ENCODE measurements at places on chromosomes 7 and 10.

GRCh38 chr7:41238851-41239331 is 464.0 kb downstream of the INHBA start:
- no peak for DNase-seq

DNA sequence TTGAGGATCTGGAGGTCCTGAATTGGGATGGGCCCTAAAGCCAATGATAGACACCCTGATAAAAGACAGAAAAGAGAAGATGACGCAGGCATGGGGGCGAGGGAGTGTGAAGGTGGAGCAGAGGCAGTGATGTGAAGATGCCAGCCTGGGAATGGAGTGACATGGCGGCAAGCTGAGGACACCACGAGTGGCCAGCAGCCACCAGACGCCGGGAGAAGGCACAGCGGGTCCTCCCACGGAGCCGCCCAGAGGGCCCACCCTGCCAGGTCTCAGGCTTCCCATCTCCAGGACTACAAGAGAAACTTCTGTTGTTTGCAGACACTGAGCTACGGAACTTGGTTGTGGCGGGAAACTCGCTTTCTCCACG is 44.9 kb downstream of the DPYSL4 start:
- no peak for DNase-seq

GRCh38 chr7:30556840-30557239 is 37.8 kb upstream of the GARS1 start:
- DNase-seq = no peak

DNA sequence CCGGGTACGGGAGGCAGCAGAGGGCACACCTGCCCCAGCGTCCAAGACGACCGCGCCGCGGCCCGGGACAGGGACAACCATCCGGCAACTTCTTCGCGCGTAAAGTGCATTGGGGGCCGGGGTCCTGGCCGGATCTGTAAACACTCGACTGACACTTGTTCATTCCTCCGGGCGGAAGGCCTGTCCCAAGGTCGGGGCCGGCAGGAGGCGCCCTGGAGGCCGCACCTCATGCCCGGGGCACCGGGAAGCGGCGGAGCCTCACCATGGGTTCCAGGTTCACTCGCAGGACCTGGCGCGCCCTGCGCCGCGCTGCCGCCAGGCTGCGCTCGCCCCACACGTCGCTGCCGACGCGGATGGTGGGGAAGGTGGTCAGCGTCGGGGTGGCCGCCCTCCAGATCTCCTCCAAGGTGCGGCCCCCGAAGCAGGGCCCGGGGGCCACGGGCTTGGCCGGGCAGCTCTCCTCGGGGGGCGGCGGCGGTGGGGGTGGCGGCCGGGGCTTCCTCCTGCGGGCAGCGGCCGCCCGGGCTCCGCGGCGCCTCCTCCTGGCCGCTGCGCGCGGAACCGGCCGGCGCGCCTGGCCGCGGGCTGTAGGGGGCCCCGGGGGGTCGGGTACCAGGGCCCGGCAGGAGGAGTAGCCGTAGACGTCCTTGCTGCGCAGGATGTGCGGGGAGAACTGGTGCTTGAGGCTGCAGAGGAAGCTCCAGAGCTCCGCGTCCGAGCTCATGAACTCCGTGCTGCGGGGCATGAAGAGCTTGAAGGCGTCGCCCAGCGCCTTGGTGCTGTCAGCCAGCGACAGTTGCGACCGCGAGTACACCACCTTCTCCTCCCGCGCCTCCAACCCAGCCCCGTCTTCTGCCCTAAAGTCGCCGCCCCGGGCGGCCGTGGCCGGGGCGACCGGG is 746 bp downstream of the CCDC71L start:
- peak; percentile 27 for DNase-seq

DNA sequence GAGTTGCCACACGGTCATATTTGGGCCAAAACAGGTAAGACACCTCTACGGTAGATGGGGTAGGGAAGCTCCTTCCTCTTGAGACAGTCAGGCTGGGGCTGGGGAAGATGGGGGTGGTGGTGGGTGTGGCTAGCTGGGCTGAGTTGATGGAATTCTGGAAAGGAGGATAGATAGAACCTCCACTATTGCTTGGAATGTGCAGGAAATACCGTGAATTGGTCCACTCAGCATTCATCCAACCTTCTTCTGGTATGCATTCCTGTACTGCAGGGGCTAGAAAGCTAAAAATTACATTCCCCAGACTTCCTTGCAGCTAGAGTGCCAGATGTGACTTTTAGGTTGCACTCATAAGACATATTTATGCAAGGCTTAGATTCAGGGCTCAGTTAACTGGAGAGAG is 24.8 kb downstream of the TLX1 start:
- no peak for DNase-seq

DNA sequence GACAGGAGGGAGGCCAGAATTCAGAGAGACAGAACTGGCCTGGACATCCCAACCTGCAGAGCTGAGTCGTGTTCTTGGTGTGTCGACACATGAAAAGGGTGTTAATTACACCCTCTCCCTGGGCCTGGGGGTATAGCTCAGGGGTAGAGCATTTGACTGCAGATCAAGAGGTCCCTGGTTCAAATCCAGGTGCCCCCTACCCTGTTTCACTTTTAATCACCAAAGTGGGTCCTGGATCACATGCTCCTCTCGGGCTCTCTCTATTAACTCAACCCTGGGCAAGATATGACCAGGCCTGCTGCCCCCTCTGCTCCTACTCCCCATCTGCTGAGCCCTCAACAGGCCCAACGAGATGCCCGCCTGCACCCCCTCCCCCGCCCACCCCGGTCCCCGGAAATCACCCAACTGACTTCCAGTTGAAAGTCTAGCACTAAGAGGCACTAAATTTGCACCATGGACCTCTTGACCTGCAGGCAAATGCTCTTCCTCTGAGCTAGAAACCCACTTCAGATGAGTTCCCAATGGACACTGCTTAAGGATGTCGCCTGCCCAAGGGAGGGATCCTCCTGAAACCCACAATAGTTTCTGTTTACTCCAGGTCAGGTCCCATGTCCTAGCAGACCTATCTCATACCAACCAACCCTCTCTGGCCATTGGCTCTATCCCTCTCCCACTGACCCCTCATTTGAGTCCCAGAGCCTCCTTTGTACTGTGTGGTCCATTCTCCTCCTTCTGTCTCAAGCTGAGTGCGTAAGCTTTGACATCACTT is 137.6 kb downstream of the ZNF467 start:
- DNase-seq = no peak
